ENCODE measurements at places on chromosomes 5 and 9.

- no peak for DNase-seq
Observed at GRCh38 chr5:140383300-140383699, 18.3 kb upstream of the ANKHD1 start.

- no peak for DNase-seq
Observed at GRCh38 chr5:40052808-40053207, 626.9 kb upstream of the PTGER4 start.

DNA sequence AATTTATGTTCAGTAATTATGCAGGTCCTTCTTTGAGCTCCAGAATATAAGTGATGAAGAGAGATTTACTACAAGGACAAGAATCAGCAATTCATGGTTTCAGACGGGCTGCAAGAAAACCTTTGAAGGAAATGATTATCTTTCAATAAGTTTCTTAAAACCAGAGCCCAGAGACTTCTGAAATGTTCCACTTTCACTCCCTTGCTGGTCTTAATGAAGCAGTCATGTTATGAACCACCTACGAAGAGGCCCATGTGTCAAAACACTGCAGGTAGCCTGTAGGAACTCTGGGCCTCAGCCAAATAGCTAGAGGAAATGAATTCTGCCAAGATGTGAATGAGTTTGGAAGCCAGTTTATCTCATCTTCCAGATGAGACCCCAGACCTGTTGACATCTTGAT is 505.9 kb upstream of the MEF2C start:
- DNase-seq = no peak

GRCh38 chr9:136949239-136949816 is 2.7 kb upstream of the LCN12 start:
- DNase-seq = no peak

DNA sequence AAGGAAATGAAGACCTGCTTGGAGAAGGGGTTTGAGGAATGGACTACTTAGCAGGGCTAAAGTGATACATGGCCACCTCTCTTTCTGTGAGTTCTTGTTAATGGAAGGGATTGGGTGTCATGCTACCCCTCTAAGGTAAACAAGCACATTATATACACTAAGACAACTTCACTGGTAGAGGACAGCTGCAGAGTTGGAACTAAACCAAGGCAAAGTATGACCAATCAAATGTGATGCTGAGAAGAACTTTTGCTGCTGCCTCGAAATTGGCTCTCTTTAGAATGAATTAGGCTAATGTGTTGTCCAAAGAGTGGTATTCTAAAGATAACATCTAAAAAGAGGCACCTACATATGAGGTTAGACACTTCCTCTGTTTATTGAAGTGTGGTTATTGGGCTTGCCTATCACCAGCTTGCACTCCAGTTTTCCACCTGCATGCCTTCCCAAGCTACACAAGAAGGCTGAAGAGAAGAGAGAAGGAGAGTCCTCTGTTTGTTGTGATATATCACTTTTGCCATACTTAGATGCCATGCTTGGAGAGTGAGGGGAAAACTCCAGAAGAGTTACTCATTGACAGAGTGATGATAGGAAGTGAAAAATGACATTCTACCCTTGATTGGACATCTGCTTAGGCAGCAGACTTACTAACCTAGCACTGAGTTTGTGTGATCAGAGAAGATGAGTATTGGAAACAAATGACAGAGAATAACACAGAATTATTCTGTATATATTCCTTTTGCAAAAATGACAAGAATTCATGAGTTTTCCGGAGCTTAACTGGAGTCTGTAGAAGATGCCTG is 536.1 kb downstream of the ZNF608 start:
- DNase-seq = no peak

GRCh38 chr5:95870105-95870672 is 47.7 kb upstream of the GLRX start:
- DNase-seq = no peak

GRCh38 chr9:96508227-96508940 is 58.4 kb downstream of the HABP4 start:
- no peak for DNase-seq

GRCh38 chr5:13529300-13529699 is 415.2 kb downstream of the DNAH5 start:
- DNase-seq = no peak

GRCh38 chr9:36992501-36993316 is 41.4 kb downstream of the PAX5 start:
- no peak for DNase-seq

DNA sequence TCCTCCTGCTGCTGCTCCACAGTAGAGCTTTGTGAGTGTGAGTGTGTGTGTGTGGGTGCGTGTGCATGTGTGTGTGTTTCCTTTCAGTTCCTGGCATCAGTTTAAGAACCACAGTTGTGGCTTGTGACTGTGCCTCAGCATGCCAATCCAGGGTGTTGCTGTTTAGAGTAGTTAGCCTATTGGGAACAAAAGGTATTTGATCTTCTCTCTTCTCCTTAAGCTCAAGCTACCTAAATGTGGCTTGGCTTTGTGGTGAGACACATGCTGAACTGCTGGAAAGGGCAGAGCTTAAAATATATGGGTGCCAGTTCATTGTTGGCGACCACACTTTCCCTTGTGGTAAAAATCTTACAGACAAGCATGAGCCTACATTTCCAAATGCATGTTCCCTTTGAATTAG is 116.6 kb upstream of the BNC2 start:
- DNase-seq = no peak

GRCh38 chr5:153456993-153457392 is 33.5 kb upstream of the GRIA1 start:
- DNase-seq = no peak

GRCh38 chr9:34170237-34170991 is 8.4 kb upstream of the UBAP1 start:
- DNase-seq = no peak

- DNase-seq = no peak
Observed at GRCh38 chr9:88477300-88477751, 57.7 kb upstream of the NXNL2 start.

GRCh38 chr9:131668439-131669268 is 71.2 kb downstream of the RAPGEF1 start:
- DNase-seq = peak; percentile 52

DNA sequence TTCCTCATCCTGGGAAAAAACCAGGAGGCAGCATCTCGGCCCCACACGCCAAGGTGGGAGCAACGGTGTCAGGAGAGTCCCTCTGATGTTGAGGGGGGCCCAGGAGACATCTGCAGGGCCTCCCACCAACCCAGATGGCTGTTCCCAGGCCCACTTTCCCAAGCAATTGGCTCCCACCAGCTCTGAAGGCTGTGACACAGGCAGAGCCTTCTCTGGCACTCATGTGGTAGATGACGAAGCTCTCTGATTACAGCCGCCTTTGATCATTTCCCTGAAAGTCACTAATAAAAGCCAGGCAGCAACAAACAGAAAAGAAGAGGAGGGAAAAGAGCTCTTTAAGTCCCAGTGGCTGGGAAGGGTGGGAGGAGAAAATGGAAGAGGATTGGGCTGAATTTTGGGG is 226.5 kb downstream of the CDK5RAP2 start:
- no peak for DNase-seq

DNA sequence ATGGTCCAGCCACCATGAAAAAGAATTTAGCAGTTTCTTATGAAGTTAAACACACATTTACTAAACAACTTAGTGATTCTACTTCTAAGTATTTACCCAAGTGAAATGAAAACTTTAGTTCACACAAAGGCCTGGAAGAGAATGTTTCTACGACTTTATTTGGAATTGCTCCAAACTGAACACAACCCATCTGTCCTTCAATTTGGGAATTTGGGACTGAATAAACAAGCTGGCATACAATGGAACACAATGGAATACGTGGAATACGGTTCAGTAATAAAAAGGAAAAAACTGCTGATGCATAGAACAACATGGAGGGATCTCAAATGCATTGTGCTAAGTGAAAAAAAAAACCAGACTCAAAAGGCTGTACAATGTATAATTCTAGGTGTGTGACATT is 44.6 kb upstream of the BASP1 start:
- no peak for DNase-seq

DNA sequence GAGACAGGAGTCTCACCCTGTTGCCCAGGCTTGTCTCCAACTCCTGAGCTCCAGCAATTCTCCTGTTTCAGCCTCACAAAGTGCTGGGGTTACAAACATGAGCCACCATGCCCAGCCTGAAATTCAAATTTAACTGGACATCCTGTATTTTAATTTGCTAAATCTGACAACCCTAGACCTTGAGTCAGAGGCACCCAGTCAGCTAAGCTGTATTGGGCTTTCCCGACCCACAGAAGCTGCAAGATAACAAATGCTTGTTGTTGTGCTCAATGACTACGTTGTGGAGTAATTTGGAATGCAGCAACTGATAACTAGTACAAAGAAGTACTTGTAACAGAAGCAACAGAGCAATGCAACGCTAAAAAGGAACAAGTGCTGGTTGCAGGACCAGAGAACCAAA is 533.1 kb downstream of the NTRK2 start:
- no peak for DNase-seq

- DNase-seq = no peak
Observed at GRCh38 chr5:12322042-12322441, 417.8 kb upstream of the CTNND2 start.

Measured in activated CD8-positive, alpha-beta memory T cell treated with anti-CD3 and anti-CD28 coated beads for 1 hour (primary cell).